Stimulated activated memory B cell treated with anti-CD40 and anti-IgM and Interleukin-4, amounts not matched to agents 10 μg/mL and 1 μg/mL and 100 μg/mL, for 72 hours (primary cell): ENCODE measurements at places on chromosomes 4 and X.

GRCh38 chrX:26822448-26822847 lies 606.5 kb downstream of the MAGEB5 start:
- no peak for ATAC-seq

DNA sequence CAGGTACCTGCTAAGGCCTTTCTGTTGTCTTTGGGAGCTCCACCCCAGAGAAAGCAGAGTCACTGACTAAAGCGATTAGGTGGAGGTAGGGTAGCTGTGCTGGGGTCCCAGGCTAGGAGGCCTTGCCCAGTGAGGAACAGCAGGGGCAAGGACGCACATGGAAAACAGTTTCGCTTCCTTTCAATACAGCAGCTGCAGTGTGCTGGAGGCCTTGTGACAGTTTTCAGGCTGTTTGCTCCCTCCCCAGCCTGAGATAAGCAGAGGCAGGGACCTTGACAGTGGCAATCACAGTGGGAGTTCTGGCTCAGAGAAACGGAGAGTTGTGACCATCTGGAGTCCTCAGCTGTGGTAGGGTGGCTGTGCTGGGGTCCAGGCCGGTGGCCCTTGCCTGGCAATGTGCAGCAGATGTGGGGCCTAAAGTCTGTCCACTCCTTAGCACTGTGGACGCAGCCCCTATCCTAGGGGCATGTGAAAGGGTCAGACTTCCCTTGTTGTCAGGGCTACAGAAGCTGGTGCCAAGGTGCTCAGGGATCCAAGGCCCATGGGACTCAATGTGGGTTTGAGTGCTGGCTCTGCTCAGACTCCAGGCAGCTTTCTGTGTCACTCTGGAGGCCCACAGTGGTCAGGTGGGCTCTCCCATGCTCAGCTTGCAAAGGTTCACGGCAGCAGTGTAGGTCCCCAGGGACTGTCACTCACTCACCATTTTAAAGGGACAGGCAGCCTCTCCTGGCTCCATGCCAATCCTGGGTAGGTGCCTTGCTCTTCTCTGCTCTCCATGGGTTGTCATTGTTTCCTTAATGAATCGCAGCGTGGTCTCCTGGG lies 534.9 kb upstream of the FMR1 start:
- ATAC-seq: no peak

DNA sequence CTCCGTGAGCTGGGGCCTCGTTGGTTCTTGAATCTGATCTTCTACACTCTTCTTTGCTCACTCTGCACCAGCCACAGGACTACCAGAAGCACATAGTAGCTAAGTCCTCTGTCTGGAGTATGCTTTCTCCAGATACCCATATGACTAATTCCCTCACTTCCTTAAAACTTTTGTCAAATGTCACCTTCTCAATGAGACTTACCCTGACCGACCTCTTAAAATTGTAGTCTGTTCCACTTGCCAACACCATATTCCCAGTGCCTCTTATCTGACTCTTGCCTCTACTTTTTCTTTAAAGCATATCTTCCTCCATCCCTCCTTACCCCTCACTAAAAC lies 10.0 kb downstream of the PARM1 start:
- peak; percentile 82 for ATAC-seq

DNA sequence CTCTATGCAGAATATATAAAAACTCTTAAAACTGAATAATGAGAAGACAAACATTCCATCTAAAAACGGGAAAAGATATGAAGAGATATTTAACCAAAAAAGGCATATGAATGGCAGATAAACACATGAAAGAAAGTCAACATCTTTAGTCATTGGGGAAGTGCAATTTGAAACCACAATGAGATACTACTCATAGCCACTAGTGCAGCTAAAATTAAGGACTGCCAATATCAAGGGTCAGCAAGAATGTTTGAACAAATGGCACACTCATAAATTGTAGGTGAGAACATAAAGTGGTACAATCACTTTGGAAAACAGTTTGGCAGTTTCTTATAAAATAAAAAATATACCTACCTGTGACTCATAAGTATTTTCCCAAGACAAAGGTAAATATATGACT lies 534.9 kb upstream of the DIPK2B start:
- ATAC-seq: no peak

DNA sequence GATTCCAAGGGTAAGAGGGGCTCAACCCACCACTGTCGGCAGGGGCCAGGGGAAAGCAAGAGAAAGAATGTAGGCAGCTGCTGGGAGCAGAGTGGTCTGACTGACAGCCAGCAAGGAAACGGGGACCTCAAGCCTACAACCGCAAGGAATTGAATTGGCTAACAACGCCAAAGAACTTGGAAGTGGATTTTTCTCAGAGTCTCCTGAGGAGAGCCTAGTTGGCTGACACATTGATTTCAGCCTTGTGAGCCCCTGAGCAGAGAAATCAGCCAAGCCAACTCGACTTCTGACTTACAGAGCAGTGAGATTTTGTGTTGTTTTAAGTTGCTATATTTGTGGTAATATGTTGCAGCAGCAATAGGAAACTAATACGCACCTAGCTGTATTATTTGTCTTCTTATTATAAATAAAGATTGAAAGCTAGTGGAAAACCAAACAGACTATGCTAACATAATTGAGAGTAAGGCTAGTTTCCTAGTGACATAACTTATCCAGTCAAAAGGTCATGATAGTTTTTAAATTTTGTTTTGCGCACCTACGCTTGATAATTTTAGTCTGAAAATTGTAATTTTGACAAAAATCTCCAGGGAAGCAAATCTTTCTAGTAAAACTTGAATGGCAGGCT lies 145.8 kb upstream of the HCCS start:
- ATAC-seq: no peak

DNA sequence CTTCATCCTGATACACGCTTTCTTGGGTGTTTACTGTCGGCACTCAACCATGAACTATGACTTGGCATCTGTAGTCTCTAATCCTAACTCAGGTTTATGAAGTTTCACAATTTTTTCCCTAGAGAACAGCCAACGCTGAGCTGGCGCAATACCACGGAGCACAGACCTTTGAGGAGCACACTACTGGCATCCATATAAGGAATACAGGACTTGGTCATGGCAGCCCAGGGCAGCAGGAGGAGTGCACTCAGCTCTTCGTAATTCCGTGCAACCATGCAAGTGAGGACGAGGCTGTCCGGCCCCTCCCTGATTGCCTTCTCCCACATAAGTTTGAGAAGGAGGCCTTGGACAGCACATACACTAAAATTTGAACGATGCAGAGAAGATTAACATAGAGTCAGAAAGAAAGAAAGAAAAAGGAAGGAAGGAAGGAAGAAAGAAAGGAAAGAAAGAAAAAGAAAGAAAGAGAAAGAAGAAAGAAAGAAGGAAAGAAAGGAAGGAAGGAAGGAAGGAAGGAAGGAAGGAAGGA lies 41.0 kb upstream of the PDLIM5 start:
- ATAC-seq: no peak

DNA sequence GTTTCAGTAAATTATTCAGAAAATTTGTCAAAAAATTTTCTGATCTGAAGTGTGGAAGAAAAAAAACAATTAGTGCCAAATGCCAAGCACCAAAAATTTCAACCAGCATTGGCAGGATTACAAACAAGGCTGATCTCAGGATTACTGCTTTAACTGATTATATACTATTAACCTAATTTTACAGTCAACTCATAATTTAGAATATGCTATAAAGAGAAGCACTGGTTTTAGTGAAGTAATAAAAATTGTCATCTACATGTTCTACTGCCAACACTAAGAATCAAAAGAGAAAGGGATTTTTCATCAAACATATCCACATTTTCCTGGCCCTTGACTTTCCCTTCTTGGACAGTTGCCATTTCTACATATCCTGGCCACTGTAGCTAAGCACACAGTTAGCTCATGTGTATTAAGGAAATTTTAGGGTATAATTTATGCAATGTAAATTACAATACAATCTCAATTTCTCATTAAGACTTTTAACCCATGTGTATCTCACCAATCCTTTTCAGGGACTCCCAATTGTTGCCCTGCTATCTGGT lies 33.8 kb downstream of the THOC2 start:
- no peak for ATAC-seq

GRCh38 chr4:70402762-70403161 lies 5.0 kb downstream of the OPRPN start:
- ATAC-seq: no peak

GRCh38 chr4:172177382-172177781 lies 364.2 kb downstream of the GALNTL6 start:
- ATAC-seq: no peak

DNA sequence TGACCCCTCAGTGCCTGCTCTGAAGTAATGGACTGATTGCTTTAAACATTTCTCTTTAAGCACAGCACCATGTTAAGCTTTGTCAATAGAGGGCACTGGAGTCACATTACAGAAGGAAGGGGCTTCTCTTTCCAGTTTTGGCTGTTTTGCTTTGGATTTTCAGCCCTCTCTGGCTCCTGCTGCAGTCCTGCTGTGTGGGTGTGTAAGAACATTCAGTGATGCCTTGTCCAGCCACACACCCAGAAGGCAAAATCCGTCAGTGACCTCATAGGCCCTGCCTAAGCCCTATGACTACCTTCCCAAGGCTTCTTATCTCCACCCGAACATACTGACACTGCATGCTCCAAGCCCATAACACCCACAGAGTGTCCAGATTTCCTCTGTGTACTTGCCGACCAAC lies 215.3 kb upstream of the CTSO start:
- ATAC-seq: no peak

- ATAC-seq: no peak
These were observed 187.5 kb downstream of the QDPR start for GRCh38 chr4:17324386-17324830.
